AG09319 (cell line): ENCODE measurements at places on chromosomes 6 and 20.

DNA sequence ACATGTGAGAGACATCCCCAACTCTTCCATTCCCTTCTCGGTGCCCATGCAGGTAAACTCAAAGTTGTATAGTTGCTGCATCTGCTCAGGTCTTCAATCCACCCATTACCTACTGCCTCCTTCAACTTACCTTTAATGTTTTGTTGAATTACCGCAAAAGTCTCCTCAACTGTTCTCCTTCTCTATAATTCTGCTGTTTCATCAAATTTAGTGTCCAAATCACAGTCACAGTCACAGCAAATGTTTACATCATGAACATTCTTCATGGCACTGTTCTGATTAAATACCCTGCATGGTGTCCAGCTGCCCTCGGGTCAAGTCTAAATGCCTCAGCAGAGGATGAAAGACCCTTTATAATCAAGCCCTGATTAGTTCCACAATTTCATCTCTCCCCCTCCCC lies 130.1 kb downstream of the IPCEF1 start:
- DNase-seq: no peak

DNA sequence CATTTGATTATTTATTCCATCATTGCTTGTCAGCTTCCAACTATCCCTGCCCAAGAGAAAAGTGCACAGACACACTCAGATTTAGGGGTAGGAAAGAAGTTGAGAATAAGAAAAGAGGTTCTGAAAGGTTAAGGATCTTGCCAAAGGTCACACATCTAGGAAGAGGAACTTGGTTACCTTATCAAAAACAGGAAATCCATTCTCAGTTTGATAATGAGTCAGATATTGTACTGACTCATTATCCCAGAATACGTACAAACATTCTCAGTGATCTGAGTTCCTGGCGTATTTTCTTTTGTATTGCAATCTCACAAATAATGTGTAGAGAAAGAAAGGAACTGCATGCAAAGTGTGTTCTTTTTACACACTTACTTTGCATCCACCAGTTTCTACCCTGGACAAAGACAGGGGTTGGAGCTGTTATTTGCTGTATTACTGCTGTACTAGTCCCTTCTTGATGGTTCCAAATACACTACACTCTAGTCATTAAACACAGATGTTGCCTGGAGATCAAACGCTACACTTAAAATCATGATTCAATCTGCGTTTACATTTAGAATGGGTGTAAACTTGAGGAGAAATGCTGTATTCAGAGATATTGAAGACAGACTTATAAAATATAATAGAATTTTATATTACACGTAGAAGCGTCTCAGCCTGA lies 545.7 kb downstream of the PRKN start:
- DNase-seq: no peak

- DNase-seq: peak; percentile 96
Observed at GRCh38 chr6:158219228-158219627, 51.1 kb downstream of the GTF2H5 start.

- DNase-seq: no peak
Observed at GRCh38 chr6:134564705-134565104, 246.8 kb upstream of the SGK1 start.

- no peak for DNase-seq
Observed at GRCh38 chr6:139640448-139640847, 266.0 kb upstream of the CITED2 start.

- DNase-seq: no peak
Observed at GRCh38 chr6:157650261-157650640, 172.8 kb upstream of the SNX9 start.

DNA sequence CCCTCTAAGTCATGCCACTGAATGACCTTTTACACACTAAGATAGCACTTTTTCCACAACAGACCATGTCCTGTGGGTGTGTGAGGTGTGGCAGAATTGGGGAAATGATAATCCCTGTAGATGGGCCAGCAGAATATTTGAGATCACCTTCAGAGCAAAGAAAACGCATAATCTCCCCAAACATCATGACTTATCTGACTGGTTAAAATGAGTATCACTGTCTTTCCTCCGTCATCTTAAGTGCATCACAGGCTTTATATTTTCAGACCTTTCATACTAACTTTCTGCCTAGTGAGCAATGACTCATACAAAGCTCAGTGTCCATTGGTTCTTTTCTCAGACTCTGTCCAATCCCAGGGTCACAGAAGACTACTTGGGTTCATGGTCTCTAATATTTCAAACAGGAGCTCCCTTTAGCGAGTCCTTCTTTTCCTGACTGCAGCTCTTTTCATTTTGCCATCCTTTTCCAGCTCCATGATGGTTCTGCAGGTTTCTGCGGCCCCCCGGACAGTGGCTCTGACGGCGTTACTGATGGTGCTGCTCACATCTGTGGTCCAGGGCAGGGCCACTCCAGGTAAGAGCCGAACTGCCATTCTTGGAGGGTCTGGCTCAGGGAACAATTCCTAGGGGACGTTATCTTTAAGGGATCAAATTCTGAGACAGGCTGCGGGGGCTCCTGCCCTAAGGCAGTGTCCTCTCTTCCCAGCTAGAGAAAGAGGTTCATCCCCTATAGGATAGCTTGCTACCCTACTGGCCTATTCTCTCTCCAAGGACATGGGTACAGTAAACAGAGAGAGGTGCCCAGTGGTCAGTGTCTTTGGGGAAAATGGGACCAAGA lies at the start of gene HLA-DPB1:
Gene HLA-DPB1, plus strand, starts transcription at position 423 of the 838 bp plus-strand sequence. Its CDS starts 52 bp downstream, at position 475.
- DNase-seq: no peak

DNA sequence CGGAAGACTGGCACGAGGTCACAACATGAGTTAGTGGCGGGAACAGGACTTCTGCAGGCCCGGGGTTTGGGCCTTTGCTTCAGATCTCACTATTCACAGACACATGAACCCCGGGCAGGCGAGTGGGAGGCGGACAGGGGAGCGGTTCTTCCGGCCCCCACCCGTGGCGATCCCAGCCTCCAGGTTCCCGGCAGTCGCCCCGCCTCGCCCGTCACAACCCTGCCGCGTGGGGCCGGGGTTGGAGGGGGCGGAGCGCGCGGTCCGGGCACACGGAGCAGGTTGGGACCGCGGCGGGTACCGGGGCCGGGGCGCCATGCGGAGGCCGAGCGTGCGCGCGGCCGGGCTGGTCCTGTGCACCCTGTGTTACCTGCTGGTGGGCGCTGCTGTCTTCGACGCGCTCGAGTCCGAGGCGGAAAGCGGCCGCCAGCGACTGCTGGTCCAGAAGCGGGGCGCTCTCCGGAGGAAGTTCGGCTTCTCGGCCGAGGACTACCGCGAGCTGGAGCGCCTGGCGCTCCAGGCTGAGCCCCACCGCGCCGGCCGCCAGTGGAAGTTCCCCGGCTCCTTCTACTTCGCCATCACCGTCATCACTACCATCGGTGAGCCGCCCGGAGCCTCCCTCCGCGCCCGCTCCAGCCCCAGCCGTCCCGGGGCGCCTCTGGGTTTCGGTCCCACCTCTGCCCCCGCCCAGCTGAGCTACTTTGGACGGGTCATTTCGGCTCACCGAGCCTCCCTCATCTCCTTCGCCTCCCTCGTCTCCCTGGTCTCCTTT lies at the start of gene KCNK15:
Gene KCNK15, plus strand, starts transcription at position 268 of the 769 bp plus-strand sequence. Its CDS starts 46 bp downstream, at position 314.
- no peak for DNase-seq

DNA sequence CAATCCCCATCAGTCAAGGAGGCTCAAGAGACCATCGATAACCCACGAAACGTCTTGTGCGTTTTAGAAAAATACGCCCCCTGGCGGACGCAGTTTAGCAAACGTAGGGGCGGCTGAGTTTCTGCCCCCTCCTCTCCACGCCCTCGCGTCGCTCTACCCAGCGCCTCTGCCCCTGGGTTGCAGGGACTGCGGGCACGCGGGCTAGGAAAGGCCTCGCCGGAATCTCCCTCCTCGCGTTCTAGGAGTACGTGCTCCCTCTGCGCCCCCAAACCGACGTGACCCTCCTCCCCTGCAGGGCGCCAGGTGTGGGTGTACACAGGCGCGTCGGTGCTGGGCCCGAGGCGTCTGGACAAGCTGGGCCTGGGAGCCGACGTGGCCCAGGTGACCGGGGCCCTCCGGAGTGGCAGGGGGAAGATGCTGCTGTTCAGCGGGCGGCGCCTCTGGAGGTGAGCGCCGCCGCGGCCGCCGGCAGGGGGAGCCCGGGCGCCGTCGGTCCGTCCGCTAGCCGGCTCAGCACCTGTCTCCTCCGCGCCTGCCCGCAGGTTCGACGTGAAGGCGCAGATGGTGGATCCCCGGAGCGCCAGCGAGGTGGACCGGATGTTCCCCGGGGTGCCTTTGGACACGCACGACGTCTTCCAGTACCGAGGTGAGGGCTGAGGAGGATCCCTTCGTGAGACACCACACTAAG lies 5.3 kb downstream of the MMP9 start:
- DNase-seq: no peak

GRCh38 chr20:36754656-36755222 lies 8.8 kb upstream of the NDRG3 start:
- DNase-seq: peak; percentile 47

- DNase-seq: no peak
Observed at GRCh38 chr6:142537612-142538478, 236.0 kb downstream of the ADGRG6 start.

DNA sequence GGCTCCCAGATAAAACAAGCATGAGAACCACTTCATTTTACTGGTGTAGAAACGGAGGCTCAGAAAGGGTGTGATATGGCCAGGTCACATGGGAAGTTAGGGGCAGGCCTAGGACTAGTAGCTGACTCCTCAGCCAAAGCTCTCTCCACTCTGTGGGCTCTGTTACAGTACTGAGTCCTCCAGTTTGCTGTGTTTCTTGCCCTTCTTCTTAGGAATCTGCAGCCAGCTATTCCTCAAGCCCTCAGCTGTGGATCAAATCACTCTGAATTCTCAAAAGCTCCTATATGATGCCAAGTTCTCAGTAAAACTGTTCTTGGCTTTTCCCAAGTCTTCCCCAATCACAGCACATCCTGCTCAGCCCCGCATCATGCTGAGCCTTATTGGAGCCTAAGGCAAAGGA lies 42.5 kb upstream of the ADGRF1 start:
- no peak for DNase-seq

DNA sequence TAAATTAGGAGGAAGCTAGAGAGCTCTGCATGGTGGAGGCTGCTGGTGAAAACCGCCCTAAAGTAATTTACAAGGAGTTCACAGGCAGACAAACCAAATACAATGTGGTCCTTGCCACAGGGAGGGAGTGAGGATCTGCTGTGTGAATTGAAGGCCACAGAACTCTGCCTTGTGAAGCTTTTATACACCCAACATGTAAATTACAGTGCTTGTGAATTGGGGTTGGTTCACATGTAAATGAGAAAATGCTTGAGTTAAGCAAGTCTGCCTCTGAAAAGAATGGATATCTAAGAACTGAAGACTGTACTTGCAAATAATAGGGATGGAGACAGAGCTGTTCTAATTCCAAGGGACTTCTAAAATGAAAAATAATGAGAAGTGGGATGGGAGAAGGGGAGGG lies 194.2 kb downstream of the SLC35F1 start:
- DNase-seq: no peak

DNA sequence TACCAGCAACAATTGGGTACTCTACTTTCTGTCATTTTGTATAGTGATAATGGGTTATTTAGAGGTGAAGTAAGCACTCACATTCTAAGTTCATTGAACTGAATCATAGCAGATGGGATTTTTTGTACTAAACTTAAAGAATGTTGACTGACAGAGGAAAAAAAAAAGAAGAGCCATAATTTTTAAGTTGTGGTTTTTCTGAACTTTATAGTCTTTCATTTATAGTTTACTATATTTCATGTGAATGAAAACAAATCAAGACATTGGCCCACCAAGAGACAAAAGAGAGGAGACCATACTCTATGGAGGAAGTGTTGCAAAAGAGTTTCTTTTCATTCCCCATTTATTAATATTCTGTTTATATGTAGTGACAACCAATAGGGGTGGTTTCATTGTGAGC lies 685.7 kb downstream of the BCKDHB start:
- no peak for DNase-seq

- DNase-seq: no peak
Observed at GRCh38 chr20:41123631-41124030, 13.7 kb upstream of the PLCG1 start.

DNA sequence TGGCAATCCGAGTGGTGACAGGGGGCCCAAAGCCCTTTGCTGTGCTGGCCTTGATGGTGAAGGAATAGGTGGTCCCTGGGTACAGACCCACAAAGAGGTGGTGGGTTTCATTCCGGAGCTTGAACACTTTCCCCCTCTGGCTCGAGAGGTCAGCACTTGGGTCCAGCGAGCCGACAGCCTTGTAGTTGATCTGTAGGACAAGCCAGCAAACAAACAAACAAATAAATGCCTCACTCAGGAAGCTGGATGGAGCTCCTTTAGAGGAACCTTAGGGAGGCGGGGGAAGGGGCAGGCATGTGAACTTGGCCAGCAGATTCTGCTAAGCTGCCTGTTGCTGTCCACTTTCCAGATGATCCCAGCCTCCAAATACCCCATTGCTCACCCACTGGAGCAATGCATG lies 733.9 kb upstream of the CHD6 start:
- no peak for DNase-seq

GRCh38 chr20:16641511-16642023 lies 68.3 kb upstream of the KIF16B start:
- no peak for DNase-seq

DNA sequence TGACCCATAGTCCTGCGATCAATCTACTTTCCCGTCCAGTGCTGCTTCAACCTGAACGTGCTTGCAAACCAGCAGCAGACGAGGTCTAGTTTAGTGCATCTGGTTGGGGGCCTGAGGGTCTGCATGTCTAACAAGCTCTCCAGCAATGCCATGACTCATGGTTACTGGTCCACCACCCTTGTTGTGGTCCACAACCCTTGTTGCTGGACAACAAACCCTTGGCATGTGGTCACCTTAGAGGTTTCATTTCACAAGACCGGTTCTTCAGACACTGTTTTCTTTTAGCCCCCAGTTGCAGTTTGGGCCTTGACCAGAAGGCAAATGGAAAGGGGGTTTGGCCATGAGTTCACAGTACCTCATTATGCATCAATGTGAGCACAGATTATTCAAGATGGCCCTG lies 424.8 kb downstream of the QKI start:
- no peak for DNase-seq

DNA sequence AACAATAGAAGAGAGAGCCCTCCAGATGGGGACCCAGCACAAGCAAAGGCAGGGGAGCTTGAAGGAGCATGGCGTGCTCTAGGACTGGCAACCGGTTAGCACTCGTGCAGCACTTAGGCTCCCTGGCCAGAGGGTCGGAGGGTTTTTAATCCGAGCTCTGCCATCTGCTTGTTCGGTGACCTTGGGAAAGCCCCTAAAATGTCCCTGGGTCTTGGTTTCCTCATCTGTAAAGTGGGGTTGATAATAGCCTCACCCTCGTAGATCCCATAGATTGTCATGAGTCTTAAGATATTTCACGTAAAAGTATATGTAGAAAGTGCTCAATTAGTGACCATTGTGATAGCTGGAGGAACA lies 16.6 kb upstream of the HCK start:
- DNase-seq: no peak

- no peak for DNase-seq
Observed at GRCh38 chr6:169161572-169162167, 92.0 kb downstream of the THBS2 start.
